ENCODE measurements at places on chromosomes 7 and 10. TPM values are rescaled to one million over a fixed set of nuclear protein-coding genes. Genes with fewer than 3 reads are reported as not detected.

TEX36 gene
- total RNA-seq, result not detected

TAS2R4 gene
- 0.78 TPM for total RNA-seq

CYP2C8 gene
- total RNA-seq, result not detected

C10orf105 gene
- 0.32 TPM for total RNA-seq

HSPA14 gene
- total RNA-seq, result 36.6 TPM

LRRN3 gene
- total RNA-seq, result 57.3 TPM

EPC1 gene
- 37.8 TPM for total RNA-seq

CDK14 gene
- total RNA-seq, result 1.6 TPM

ADAM22 gene
- 1.5 TPM for total RNA-seq

SLC13A1 gene
- total RNA-seq, result 0.05 TPM

CALD1 gene
- 2.3 TPM for total RNA-seq

LRRD1 gene
- not detected for total RNA-seq

CRYGN gene
- total RNA-seq, result 0.22 TPM

UPF2 gene
- 43.6 TPM for total RNA-seq

CRHR2 gene
- not detected for total RNA-seq

ZNF33A gene
- 15.5 TPM for total RNA-seq

TLX1 gene
- not detected for total RNA-seq

ASIC3 gene
- 4.1 TPM for total RNA-seq

PLEKHA8 gene
- 10.6 TPM for total RNA-seq

CALHM3 gene
- total RNA-seq, result not detected
